ENCODE measurements at places on chromosomes 12 and 14.
A peak's percentile ranks its signal among the peaks of the same experiment; 100 is the strongest.

DNA sequence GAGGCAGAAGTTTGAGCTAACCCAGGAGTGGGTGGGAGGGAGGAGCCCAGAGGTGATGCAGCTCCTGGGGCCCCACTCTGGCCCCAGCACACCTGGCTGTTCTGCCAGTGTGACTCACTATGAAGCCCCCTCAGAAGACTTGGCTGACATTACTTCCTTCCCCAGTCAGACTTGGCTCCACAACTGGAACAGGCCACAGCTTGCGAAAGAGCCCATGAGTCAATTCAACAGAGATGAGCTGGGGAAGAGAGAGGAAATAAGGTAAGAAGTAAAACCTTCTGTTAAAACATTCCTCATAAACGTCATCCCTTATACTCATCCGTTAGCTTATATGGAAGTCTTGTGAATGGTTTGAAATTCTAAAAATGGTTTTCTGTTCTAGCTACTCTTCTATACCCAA is 245.9 kb downstream of the ADAMTS20 start:
- no peak for DNase-seq

DNA sequence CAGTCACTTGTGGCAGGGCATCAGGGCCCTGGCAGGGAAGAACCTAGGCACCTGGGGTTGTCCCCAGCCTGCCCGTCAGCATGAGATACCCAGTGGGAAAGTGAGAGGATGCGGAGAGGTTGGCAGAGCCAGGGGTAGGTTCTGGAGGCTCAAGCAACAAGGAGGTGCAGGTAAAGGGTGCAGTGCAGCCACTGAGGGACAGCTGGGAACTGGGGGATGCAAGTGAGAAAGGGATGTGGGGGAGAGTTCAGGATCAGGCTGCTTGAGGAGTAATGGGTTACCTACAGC is 18.7 kb downstream of the VASH1 start:
- DNase-seq, result no peak

GRCh38 chr14:104700225-104700651 is 10.8 kb downstream of the INF2 start:
- DNase-seq, result no peak

- DNase-seq, result no peak
These were observed 15.1 kb downstream of the FKBP11 start for GRCh38 chr12:48910196-48910595.

DNA sequence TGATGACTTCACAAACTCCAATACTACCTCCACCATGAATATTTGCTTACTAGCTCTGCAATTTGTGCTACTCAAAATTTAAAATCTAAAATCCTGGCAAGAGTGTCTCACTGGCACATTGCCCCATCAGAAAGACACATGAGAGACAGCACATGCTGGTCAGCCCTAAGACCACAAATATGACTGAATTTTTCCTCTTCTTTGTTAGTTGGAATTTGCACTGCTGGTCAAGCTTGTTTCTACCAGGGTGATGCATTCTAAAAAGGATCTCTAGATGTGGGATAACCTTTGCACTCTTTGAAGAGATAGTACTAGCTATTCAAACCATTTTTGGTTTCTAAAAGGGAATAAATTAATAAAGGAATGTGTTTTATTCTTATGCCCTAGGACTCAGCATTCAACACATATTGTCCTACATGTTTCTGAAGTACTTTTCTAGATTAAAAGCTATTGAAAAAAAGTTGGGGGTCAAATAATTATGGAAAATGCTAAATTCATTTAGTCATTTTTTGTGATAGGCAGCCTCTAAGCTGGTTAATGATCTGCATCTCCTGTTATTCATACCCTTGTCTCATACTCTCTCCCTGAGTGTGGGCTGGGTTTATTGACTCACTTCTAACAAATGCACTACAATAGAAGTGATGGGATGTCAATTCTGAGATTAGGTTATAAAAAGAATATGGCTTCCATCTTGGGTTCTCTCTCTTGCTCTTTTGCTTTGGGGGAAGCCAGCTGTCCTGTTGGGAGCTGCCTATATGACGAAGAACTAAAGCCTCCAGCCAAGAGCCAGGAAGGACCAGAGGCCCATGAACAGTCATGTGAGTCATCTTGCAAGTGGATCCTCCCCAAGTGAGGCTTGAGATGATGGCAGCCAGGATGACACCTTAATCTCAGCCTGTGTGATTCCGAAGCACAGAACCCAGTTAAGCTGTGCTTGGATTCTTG is 211.5 kb upstream of the CRY1 start:
- DNase-seq, result no peak

- DNase-seq, result no peak
These were observed 25.5 kb downstream of the EP400 start for GRCh38 chr12:131975228-131975627.

DNA sequence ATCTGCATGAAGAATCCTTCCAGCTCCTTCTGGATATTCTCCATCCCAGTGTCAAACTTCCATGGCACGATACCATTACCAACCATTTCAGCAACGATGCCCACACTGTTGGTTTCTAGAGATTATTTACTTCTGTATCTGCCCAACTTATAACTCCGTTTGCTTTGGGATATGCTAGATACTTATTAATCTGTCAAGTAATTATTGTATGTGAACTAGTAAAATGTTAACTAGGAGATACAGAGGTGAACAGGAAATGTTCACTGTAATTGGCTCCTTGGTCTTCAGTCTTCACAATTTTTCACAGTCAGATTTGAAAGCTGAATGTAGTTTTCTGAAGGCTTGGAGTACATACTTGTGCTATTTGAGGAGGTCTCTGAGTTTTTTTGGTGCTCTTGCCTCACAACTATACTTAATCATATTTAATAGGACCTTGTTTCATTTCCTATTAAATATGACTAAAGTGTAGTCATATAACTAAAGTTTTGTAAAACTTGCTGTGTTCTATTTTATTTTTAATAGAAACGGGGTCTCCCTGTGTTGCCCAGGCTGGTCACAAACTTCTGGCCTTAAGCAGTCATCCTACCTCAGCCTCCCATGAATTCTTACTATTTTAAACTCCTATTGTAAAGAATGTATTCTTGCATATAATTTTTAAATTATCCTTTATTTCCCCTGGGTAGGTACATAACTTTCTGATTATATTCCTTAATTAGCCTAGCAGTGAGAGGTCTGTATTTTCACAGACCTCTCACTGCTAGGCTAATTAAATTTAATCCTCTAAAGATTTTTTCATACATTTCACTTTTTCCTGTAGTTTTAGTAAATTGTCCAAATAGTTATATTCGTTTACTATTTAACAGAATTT is 79.7 kb downstream of the FGD4 start:
- DNase-seq, result no peak

DNA sequence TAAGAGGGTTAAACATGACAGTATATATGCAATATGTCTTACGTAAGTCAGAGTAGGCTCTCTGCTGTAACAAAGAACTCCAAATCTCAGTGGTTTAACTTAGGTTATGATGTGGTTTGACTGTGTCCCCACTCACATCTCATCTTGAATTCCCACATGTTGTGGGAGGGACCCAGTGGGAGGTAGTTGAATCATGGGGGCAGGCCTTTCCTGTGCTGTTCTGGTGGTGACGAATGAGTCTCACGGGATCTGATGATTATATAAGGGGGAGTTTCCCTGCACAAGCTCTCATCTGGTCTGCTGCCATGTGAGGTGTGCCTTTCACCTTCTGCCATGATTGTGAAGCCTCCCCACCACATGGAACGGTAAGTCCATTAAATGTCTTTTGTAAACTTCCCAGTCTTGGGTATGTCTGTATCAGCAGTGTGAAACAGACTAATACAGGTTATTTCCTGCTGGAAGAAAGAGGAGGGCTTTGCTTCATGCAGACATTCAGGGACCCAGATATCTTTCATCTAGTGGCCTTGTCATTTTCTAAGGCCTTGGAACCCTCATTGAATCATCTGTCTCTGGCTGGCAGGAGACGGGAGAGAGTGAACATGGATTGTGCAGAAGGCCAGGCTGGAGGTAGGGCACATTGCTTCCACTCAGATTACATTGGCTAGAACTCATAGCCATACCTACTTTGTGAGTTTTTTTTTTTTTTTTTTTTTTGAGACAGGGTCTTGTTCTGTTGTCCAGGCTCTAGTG is 96.1 kb downstream of the CRADD start:
- no peak for DNase-seq

GRCh38 chr12:118183155-118183554 is 47.2 kb downstream of the PEBP1 start:
- DNase-seq, result no peak

GRCh38 chr12:52004042-52004648 is 2.6 kb upstream of the TAMALIN start:
- DNase-seq, result no peak

DNA sequence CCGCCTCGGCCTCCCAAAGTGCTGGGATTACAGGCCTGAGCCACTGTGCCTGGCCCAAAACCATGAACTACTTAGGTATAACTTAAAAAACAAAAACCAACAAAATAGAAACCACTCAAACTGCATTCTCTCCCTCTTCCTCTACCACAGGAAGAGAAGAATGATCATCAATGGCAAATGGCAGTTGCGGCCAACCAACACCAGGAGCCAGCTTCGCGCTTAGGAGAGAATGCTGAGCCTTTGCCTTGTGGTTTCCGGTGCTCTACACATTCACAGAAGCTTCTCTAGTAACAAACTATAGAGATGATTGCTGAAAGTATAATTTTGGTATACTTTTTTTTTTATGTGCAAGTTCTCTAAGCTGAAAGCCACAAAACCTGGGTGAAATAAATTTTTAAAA is 17.1 kb downstream of the CATSPERB start:
- DNase-seq, result peak; percentile 30

GRCh38 chr14:43983721-43984120 is 523.4 kb downstream of the FSCB start:
- no peak for DNase-seq
